ENCODE measurements at places on chromosomes 4 and X.
A peak's percentile ranks its signal among the peaks of the same experiment; 100 is the strongest.

DNA sequence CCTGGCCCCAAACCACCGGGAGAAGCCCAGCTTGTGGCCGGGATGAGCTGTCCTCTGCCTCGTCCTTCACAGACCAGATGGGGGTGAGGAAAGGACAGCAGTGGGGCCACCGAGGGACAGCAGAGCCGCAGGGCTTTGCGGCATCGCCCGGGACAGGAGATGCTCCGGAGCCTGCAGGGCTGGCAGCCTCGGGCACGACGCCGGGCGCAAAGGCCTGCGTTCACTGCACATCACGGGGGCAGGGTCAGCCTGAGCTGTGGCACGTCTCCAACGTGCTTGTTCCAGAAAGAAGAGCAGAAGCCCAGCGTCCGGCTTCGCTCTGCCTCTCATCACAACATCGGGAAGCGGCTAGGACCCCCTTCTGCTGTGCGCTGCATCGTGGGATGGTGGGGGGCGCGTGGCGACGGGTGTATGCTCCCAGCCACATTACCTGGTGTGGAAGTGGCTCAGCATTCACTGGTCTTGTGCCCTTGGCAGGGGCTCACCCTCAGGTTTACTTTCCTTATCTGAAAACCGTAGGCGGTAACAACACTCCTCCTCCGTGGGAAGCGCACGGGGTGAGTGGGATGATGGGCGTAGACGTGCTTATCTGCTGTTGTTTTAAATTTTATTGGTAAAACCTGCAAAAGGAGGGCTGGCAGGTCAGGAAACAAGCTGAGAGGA is 7.4 kb downstream of the TADA2B start:
- no peak for DNase-seq

DNA sequence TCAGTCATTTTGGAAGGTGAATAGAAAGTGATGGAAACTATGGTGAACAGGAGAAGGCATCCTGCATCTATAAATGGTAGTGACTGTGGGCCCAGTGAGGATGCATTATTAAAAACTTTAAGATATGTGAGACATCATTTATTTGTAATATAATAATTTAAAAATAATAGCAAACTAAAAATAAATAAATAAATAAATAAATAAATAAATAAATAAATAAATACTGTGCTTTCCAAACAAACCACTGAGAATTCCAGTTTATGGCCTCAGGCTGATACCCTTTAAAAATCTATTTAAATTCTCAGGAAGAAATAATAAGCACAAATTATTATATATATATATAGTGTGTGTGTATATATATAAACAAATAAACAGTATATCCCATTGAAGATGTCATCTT is 248.0 kb upstream of the DCAF8L1 start:
- no peak for DNase-seq

- no peak for DNase-seq
These were observed 1.8 kb downstream of the SEPTIN6 start for GRCh38 chrX:119690921-119691716.

GRCh38 chr4:110104661-110105060 is 93.8 kb downstream of the ELOVL6 start:
- no peak for DNase-seq

GRCh38 chr4:81786766-81787165 is 315.1 kb upstream of the RASGEF1B start:
- no peak for DNase-seq

- DNase-seq: peak; percentile 36
These were observed 29.6 kb downstream of the ADH7 start for GRCh38 chr4:99405433-99406115.

DNA sequence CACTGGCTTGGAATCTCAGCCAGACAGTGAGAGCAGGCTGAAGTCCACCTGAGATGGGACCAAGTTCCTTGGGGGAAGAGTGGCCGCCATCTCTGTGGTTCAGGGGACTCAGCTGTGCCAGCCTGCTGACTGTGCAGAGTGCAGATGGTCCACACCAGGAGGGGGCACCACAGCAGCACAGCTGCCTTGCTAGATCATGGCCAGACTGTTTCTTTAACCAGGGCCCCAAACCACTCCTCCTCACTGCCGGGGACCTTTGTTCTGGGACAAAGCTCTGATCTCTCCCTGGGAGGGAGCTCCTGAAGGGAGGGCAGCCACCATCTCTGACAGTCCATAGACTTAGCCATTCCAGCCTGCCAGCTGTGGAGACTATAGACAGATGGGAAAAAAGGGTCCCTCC is 2189.6 kb downstream of the PCDH7 start:
- DNase-seq: no peak

DNA sequence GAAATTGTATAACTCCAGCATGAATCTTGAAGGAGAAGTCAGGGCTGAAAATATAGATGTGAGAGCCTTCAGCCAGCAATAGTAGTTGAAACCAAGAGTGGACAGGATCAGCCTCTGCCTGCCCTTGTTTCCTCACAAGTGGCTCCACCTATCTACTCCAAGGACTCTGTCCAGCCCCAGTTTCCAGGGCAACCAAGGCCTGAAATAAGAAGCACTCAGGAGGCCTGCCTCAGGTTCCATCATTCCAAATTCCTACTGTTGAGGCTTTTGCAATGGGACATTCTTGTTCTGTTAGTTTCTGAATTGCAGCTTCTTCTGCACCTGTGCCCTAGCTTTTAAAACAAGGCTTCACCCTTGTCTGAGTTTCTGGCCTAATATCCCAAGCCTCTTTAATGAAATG is 41.6 kb downstream of the TRPC5OS start:
- no peak for DNase-seq

DNA sequence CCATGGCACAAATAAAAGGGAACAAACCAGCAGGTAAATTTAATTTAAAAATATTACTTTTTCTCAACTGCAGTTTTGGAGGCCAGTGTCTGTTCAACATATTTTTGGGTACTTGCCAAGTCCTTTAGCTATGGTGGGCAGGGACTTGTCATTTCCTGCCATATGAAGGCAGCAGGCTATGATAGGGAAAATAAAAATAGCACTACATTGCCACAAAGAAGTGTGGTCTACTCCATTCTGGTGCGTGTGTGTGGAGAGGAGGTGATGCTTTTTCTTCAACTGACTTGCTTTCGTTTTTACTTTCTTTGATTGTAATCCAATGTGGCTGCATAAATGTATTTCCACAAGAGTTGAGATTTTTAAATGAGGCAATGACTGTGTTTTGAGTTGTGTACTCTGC is 17.2 kb downstream of the GPR174 start:
- no peak for DNase-seq

GRCh38 chrX:74423289-74423998 is 2.2 kb downstream of the SLC16A2 start:
- DNase-seq: no peak

- DNase-seq: no peak
These were observed 36.9 kb downstream of the CTBP1 start for GRCh38 chr4:1211891-1212545.

DNA sequence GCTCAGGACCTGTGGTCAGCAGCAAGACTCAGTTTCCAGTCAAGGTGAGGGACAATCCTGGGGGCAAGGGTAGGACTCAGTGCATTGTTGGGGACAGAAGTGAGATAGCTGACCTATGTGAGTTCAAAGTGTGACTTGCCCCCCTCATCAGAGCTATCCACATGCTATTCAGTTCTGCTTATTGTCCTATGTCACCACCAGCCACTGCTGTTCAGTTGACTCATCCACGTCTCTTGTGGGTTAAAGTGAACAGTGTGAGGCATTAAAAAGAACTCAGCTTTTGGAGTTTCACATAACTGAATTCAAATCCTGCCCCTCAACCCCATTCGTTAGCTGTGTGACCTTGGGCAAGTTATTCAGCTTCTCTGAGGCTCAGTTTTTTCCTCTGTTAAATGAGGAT is 4.4 kb upstream of the APLN start:
- DNase-seq: no peak

DNA sequence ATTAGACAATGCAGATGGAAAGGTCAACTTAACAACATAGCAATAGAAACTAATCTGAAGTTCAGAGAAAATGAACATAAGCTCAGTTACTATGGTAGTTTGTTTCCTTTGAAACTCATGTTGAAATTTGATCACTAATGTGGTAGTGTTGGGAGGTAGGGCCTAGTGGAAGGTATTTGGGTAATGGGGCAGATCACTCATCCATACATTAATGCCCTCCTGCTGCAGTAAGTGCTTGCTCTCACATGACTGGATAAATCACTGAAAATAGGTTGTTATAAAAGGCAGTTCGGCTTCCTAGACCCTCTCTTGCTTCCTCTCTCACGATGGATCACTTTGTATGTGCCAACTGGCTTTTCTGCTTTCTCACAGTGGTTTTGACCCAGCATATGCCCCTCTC is 567.4 kb upstream of the GALNT7 start:
- no peak for DNase-seq

DNA sequence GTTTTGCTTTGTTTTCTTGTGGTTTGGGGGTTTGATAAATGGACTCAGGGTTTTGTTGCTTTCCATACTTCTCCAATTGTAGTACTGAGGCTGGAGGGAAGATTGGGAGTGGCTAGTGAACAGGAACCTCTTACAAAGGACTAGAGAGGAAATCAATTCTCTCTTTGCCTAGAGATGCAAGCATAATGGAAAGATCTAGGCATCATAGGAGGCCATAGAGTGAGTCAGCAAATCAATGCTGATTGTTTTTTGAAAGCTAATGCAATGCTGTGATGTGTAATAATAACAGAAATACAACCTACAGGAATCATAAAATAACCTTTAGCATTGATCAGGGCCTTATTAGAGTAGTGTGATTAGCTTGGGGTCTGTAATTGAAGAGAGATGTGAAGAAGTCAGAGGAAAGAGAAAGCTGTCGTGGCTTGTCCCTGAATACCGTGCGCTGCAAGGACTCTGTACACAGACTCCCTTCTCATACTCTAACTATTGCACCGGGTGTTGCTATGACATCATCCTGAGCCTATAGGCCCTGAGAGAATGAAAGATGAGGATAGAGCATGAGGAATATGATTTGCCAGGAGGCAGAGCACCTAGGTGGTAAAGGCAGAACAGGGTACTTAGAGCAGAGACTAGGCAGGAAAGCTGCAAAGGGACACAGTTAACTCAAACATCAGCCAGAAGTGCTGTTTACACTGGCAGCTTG is 29.3 kb upstream of the GPR101 start:
- no peak for DNase-seq

DNA sequence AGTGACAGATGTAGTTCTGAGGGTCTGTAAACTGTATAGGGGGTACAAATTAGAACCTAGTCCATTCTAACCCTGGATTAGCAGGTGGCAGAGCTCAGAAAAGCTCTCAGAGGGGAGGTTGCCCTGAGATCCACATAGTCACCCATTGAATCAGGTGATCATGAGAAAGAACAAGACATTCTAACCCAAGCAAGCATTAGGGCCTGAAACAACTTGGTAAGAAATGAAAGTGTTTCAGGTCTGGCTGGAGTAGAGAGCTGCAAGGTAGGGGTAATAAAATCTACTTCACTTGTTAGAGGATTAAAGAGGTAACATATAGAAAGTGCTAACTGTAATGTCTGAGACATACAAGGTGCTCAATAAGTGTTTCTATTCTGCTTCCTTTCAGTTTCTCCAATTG is 8.8 kb upstream of the BMP2K start:
- no peak for DNase-seq

GRCh38 chr4:152780267-152780778 is 569 bp downstream of the ARFIP1 start:
- DNase-seq: peak; percentile 50

DNA sequence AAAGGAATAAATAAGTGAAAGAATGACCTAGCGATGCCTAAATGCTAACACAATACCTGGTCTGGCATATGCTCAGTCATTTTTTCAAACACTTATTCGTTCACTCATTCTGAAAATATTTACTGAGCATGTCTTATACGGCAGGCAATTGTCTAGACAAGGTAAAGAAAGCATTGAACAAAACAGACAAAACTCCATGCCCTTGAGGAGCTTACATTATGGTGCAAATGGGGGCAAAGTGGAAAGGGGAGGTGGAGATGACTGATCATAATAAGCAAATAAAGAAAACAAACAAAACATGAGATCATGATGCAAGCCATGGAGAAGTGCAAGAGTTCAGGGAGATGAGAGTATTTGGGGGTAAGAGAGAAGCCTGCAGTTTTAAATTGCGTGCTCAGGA is 334.6 kb upstream of the PPARGC1A start:
- DNase-seq: no peak

DNA sequence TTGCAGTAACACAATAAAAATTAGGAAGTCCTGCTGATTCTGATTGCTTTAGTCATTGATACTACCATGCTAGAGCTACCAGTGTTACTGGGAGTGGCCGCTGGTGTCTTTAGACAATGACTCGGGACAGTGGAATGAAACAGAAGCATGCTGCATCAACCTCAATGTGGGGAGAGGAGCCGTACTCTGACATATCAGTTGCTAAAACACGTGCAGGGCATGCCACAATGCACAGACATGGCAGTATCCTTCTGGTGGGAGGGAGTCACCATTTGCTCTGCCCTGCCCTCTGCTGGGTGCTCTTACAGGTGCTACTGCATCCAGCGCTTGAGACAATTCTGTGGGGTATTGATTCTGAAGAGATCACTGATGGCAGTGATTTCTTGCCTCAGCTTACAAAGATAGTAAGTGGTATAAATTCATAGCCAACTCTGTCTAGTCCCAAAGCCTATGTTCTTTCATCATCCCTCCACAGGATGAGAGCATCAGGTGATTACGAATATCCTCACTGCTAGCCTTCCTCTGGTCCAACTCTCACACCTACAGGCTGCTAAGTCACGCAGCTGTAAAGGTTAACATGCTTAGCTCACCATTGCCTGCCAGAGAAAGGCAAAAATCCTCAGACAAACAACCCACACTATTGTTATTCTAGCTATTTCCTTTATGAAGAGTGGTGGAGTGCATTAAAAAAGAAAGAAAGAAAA is 43.7 kb downstream of the NSG1 start:
- DNase-seq: no peak

GRCh38 chr4:127251423-127251822 is 381.3 kb upstream of the INTU start:
- no peak for DNase-seq

DNA sequence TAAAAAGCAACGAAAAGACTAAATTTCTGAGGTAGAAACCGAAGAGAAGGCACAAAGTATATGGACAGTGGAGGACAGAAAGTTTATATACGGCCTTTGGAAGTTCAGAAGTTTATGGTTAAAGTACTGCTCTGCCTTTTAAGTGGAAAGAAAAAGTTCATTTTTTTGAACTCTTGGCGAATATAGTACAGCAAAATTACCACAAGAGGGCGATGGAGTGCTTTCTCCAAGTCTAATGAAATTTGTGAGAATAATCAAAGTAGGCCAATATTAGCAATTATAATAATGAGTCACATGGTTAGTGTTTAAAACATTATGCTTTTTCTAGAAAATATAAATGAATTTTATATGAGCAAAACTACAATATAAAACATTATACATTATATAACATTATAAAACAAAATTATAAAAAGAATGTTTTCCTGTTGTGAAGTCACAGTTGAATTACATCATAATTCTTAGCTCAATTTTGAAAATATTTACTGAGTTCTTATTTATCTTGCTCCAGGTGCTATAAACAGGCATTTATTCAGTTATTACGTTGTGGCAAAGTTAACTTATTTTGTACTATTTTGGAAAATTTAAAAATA is 136.2 kb upstream of the BMPR1B start:
- DNase-seq: no peak

DNA sequence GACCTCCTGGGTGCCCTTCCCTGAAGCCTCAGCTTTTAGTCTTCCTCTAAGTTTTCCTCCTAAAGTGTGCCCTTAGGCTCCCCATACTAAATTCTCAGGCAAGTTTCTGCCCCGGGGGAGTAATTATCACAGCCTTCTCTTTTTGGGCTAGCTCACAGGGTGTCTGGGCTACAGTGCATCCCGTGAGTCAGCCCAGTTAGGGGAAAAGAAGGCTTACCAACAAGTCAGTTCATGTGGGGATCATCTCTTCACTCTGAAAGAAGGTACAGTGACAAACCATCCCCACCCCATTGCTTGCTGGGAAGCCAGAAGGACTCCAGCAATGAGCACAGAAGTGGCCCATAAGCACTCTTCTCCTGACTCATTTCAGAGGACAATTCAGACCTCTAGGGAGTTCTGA is 134.7 kb upstream of the FAM9C start:
- DNase-seq: no peak

Measured in activated CD8-positive, alpha-beta memory T cell treated with anti-CD3 and anti-CD28 coated beads for 1 hour (primary cell).